ACHN (cell line): ENCODE measurements at places on chromosomes 3 and 15.

DNA sequence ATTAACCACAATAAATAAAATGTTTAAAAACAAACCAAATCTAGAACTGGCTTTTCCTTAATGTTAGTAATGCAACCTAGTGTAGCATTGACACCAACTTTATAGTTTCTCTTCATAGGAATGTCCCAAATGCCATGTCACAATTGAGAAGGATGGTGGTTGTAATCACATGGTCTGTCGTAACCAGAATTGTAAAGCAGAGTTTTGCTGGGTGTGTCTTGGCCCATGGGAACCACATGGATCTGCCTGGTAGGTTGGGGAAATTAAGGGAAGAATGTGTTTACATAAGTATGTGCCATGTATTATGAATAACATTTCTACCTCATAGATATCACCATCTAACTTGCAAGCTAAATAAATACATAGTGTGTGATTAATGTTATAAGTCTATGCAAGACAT lies 84.4 kb upstream of the GOLGA6B start:
- DNase-seq = no peak

- DNase-seq = no peak
These were observed 26.5 kb upstream of the VEPH1 start for GRCh38 chr3:157529751-157530150.

DNA sequence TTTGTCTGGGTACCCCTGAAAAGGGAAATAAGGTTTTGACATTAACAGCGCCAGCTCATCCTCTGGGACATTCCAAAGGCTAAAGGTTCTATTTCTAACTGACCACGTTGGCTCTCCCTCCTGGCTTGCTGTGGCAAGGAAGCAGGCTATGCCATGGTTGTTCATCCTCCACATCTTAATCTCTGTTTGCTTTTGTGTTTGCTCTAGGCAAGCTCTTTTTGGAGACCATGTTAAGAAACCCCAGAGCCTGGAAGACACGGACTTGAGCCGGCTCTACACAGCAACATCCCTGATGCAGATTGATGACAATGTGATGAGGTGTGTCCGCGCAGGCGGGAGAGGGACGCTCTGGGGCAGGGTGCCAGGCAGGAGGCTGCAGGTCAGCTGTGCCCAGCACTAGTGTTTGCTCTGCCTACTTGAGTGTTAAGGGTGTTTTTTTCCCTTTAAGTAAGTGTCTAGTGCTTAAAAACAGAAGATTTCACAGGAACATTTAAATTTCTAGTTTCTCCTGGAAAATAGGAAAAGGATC lies 33.3 kb downstream of the RLBP1 start:
- peak; percentile 70 for DNase-seq

- DNase-seq = no peak
These were observed 59.6 kb downstream of the ETFA start for GRCh38 chr15:76251717-76252116.

DNA sequence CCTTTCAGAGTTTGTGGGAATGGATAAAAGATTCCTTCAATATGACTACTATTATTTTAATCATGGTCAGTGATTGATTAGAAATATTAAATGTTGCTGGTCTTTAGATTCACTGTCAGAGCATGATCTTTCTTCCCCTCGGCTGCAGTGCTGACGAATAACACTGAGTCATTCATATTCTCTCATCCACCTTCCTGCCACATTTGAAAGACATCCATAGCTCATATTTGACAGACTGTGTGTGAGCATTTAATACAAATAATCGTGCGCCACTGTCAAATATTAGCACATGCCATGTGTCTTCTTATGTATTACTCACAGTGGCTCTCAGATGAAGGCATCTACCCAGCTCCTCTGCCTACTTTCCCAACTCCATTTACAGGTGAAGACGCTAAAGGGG lies 476.5 kb upstream of the TPRG1 start:
- DNase-seq = no peak

DNA sequence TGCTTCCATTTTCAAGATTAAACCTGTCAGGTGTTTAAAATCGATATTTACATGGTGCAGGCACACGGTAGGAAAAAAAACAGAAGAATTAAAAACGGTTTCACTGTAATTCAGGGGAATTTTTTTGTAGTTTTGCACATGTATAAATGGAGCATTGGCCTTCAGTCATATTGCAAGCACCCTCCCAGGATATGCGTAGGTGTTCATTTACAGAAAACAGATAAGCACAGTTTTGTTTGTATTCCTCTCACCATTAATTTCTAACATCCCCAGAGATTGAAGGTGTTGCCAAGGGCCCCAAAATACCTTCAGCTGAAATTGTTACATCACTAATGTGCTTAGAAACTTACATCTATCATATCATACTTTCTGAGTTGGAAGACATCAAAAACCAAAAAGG lies 427.1 kb upstream of the NR2F2 start:
- DNase-seq = no peak

- DNase-seq = no peak
These were observed 297.6 kb downstream of the RPLP1 start for GRCh38 chr15:69750253-69750652.

GRCh38 chr3:5499404-5499803 lies 311.9 kb downstream of the EDEM1 start:
- DNase-seq = no peak
